ENCODE measurements at places on chromosomes 7 and 10. TPM values are rescaled to one million over a fixed set of nuclear protein-coding genes. Genes with fewer than 3 reads are reported as not detected.

The NPY gene
- total RNA-seq = not detected

- H3K27ac ChIP-seq = no peak overlapping the region
- peaks cover 4% of the 10 kb centered on the region for H3K4me1 ChIP-seq
- H3K36me3 ChIP-seq = no peaks in the 10 kb centered on the region
- no peak overlapping the region for H3K4me3 ChIP-seq
- no peak for DNase-seq
Measured at GRCh38 chr10:104218751-104219150, 13.4 kb downstream of the CFAP43 start.

DNA sequence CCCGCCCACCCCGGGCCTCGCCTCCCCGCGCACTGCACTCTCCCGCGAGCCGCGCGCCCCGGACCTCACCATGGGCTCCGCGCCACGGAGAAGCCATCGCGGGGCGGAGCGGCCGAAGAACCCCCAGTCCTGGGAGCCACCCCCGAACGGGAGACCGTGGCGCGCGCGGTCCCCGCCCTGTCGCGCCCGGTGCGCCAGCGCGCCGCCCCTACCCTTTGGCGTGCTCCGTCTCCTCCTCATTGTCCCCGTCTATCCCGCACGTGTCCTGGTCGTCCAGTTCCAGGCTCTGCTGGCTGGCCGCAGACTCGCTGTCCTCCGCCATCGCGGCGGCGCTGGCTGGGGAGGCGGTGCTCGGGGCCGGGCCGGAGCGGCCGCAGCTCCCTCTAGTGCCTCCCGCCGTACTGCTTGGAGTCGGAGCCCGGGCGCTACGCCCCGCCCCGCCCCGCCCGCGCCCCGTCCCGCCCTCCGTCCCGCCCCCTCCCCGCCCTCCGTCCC is at the start of gene NMT2:
NMT2 (minus strand) TSS at position 403 of the 495 bp plus-strand sequence; CDS start at position 322, 81 bp downstream.
- no peaks in the 10 kb centered on the region for H3K27me3 ChIP-seq
- peaks cover 49% of the 10 kb centered on the region for H3K4me1 ChIP-seq
- peak; percentile 58 for DNase-seq
- no peaks in the 10 kb centered on the region for H3K36me3 ChIP-seq
- H3K27ac ChIP-seq = peak within 1 kb of the TSS; percentile 93

The NACAD gene
- total RNA-seq = 0.47 TPM

The WNT2 gene
- total RNA-seq = not detected

GRCh38 chr10:66214721-66215404 is 711.0 kb upstream of the LRRTM3 start:
- no peak overlapping the region for H3K4me3 ChIP-seq
- H3K36me3 ChIP-seq = no peaks in the 10 kb centered on the region
- H3K27me3 ChIP-seq = peaks cover 4% of the 10 kb centered on the region
- H3K4me1 ChIP-seq = no peaks in the 10 kb centered on the region
- no peak overlapping the region for H3K27ac ChIP-seq

The MYH16 gene
- not detected for total RNA-seq

- no peaks in the 10 kb centered on the region for H3K4me1 ChIP-seq
- no peak overlapping the region for H3K27ac ChIP-seq
- no peak for DNase-seq
Measured at GRCh38 chr10:9449530-9449929, 1395.0 kb downstream of the GATA3 start.

The DHX32 gene
- total RNA-seq = 5.8 TPM

- no peaks in the 10 kb centered on the region for H3K36me3 ChIP-seq
- peaks cover 36% of the 10 kb centered on the region for H3K4me1 ChIP-seq
- H3K27ac ChIP-seq = no peak overlapping the region
- no peaks in the 10 kb centered on the region for H3K27me3 ChIP-seq
- no peak overlapping the region for H3K4me3 ChIP-seq
Measured at GRCh38 chr7:100122067-100122466, 2.6 kb downstream of the CNPY4 start.

The CYP2C19 gene
- total RNA-seq = not detected
